ENCODE measurements at places on chromosomes 4 and X. TPM values are rescaled to one million over a fixed set of nuclear protein-coding genes. Genes with fewer than 3 reads are reported as not detected.

Gene SH3RF1
- 22.5 TPM for total RNA-seq

Gene TENM3
- 0.26 TPM for total RNA-seq

DNA sequence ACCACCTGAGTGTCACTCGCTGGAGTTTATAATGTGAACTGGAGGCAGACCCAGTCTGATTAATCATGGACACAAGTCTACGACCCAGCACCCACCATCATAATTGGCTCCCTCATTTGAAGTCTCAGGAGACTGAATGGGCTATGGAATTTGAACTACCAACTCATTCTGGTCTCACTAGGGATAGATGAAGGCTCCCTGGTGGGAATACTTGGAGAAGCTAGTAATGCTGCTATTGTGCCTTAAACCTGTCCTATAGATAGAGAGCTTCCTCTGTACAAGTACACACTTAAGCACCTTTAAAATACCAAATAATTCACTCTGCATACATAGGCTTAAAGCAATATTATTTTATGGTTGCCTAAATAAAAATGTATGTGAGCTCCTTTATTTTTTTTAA, 90.8 kb upstream of the SMARCAD1 start:
- DNase-seq, result no peak

DNA sequence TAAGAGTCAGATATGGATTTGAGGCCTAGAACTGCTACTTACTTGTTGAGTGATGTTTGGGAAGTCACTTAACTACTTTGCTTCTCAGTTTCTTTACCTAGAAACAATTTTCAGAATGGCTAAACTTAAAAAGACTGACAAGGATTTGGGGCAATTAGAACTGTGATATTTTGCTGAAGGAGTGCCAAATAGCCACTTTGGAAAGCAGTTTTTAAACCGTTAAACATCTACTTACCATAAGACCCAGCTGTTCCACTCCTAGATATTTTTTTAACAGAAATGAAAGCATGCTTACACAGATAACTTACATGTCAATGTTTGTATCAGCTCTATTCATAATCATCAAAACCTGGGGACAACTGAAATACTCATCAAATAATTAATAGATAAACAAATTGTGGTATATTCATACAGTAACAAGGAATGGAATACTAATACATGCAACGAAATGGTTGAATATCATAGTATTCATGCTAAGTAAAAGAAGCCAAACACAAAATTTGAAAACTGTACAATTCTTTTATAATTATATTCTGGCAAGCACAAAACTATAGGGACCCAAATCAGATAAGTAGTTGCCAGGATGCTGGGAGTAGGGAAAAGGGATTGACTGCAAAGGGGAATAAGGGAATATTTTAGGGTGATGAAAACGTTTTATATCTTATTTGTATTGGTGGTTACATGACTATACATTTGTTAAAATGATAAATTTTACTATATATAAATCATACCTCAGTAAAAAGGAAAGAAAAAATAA, 24.0 kb downstream of the RPA4 start:
- no peak for DNase-seq

DNA sequence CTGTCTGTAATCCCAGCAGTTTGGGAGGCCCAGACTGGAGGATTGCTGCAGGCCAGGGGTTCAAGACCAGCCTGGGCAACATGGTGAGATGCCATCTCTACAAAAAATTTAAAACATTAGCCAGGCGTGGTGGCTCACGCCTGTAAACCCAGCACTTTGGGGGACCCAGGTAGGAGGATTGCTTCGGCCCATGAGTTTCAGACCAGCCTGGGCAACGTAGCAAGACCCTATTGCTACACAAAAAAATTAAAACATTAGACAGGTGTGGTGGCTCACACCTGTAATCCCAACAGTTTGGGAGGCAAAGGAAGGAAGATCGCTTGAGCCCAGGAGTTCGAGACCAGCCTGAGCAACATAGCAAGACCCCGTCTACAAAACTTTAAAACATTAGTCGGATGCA, 1.3 kb downstream of the DHRSX start:
- DNase-seq, result no peak

GRCh38 chr4:98501383-98501782, 157.0 kb downstream of the TSPAN5 start:
- no peak for DNase-seq

DNA sequence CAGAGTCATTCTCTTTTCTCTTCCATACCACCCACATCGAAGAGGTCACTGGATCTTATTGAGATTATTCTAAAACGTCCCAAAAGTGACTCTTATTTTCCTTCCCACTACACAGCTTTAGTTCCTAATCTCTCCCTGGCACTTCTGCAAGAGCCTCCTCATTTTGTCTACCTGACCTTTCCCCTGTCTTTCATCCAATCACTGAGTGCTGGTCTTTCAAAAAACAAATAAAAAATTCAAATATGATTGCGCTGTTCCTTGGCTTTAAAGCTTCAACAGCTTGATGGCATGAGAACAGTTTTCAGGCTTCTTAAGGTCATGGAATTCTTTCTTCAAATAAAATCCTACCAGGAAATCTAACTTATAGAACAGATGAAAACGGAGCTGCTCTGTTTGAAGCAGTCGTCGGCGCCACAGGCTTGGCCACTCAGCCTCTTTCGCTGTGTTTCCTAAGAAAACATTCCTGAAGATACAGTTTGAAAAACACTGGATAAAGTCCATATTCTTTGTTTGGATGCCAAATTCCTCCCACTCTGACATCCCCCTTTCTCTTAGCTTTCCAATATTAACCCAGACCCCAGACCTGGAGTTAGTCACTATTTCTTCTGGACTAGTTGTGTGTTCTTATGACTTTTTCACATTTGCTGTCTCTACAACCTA, 12.5 kb downstream of the SYTL5 start:
- no peak for DNase-seq
